ENCODE measurements at places on chromosomes 13 and 19.

- DNase-seq: no peak
Observed at GRCh38 chr13:106384516-106384915, 150.9 kb downstream of the EFNB2 start.

- DNase-seq: no peak
Observed at GRCh38 chr19:40213882-40214570, 4.2 kb downstream of the TTC9B start.

DNA sequence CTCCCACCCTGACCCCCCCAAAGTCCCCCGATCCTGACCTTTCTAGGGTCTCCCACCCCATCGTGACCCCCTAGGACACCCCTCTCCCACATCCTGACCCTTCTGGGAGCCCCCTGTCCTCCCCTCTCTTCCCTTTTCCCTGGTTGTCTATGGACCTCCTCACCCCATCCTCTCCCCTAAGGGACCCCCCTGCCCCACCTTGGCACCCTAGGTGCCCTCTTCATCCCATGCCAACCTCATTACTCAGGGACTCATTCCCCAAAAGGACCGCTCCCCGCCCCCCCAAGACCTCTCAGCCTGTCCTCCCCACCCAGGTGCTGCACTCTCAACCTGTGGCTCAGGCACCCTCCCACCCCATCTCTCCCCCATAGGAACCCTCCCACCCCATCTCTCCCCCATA is 2.1 kb downstream of the MAP2K2 start:
- DNase-seq: no peak

DNA sequence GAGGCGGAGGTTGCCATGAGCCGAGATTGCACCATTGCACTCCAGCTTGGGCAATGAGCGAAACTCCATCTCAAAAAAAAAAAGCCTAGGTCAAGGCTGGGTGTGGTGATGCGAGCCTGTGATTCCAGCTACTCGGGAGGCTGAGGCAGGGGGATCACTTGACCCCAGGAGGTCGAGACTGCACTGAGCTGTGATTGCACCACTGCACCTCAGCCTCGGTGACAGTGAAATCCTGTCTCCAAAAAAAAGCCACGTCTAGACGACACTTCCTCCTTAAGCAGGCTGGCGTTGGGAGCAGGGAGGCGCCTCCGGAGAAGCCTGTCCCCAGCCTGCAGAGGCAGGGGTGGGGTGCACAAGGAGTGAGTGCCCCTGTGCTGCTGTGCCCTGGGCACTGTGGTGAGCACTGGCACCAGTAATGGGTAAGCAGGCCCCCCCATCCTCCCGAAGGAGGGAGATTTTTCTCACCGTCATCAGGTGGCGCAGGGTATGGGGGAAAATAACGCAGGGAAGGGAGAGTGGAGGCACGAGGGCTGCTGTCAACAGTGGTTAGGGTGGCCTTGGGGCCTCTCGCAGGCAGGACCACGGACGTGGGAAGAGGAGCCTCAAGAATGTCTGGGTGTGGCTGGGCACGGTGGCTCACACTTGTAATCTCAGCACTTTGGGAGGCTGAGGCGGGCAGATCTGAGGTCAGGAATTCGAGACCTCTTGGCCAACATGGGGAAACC is 706 bp downstream of the P2RY11 start:
- DNase-seq: no peak

DNA sequence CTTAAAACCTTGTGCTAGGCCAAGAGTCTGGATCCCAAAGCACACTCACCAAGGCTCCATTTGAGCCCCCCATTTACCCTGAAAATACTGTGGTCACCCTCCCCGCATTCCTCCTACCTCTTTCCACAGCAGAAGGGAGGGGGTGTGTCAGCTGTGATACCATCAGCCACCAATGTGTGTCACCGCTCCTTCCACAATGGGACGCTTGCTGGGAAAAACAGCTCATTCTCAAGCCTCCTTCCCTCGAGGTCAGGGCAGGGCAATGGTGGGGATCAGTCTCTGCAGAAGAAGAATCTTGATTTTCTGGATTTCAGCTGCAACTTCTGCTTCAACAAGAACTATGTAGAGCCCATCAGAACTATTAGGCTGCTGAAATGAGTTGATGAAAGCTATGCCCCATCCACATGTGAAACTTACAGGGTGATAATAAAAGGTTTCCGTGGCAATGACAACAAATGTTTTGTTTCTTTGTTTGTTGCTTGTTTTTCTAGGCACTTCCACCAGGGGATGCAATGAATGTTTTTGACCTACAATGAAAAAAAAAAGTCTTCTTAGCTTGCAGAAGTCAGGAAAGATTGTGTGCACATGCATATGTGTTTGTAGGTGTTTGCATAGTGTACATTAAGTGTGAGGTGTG is 26.4 kb upstream of the ZNF507 start:
- DNase-seq: no peak

DNA sequence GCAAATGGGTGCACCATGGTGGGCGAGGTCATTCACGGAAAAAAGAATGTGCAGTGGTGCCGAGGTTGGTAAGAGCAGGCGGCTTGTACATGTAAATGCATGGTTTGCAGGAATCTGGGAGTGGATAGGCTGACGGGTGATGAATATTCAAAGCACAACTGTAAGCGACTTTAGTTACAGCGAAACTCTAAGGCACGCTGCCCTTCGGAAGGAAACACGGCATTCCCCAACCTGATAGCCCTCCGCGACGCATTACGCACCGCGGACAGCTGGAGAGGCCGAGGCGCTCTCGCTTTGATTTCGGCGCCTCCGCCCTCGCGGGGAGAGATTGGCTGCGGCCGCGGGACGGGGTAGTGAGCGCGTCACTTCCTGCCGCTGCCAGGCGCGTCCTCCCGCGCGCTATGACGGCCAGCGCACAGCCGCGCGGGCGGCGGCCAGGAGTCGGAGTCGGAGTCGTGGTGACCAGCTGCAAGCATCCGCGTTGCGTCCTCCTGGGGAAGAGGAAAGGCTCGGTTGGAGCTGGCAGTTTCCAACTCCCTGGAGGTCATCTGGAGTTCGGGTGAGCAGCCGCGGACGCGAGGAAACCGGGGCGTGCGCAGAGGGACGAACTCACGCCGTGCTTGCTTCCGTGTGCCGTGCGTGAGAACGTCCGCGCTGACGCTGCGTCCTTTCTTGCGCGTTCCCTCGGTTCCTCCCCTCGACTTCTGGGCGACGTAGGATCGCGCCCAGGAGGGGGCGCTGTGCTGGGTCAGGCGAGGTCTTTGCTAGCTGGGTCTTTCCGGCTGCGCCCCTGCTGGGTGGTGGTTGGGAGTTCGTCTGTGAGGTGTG is at the start of gene NUDT15:
Gene NUDT15 (plus strand): TSS at position 381 of the 828 bp plus-strand sequence. CDS start 21 bp downstream, at position 402.
- DNase-seq: peak; percentile 97

DNA sequence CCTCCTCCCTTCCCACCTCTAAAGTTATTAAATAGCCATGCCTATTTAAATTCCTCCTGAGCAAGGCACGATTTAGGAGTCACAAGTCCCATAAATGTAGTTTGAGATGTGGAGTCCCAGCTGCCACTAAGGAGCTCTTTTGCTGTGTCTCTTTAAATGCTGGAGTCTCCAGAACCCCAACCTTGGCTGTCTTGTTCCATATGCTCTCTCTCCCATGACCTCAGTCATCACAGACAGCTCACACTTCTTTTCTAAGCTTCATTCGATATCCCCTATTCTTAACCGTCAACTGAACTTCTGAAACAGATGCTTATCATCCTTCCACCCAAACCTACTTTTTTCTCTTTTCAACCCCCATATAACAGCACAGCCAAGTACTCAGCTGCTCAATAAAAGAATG is 197.1 kb downstream of the VWA8 start:
- no peak for DNase-seq

DNA sequence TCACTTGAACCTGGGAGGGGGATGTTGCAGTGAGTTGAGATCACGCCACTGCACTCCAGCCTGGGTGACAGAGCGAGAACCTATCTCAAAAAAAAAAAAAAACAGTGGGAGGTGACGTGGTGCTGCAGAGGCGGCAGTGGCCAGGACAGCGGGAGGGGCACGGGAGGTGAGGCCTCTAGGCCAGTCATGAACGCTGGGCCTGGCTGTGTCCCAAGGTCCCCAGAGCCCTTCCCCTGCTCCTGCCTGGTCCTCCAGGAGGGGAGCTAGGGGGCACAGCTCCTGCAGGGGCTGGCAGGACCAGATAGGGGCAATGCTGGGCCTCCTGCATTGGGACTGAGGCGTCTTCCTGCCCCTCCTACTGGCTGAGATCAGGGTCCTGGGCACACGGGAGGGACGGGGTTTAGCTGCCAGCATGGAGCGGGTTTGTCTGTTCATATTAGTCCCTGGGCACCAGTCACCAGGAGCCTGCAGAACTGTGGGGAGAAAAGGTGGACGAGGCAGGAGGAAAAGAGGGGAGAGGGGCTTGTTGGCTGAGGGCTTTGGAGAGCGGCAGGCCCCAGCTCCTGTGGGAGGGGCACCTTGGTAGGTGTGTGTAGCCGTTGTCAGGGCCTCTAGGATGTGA is 4.5 kb downstream of the MAP2K7 start:
- DNase-seq: no peak

DNA sequence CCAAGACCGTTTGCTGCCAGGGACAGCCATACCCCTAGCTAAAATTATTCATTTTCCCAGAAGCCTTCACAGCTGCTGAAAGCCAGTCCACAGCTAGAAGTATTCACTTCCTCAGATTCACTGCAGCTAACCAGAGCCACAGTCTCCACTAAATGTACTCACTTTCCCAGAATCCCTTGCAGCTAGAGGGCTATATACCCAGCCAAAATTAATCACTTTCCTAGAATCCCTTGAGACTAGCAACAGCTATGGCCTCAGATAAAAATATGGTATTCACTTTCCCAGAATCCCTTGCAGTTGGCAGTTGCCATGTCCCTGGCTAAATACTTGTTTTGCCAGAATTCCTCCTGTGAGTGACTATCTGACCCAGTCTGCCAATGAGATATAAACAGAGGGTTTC is 13.8 kb upstream of the MEIS3 start:
- peak; percentile 54 for DNase-seq

DNA sequence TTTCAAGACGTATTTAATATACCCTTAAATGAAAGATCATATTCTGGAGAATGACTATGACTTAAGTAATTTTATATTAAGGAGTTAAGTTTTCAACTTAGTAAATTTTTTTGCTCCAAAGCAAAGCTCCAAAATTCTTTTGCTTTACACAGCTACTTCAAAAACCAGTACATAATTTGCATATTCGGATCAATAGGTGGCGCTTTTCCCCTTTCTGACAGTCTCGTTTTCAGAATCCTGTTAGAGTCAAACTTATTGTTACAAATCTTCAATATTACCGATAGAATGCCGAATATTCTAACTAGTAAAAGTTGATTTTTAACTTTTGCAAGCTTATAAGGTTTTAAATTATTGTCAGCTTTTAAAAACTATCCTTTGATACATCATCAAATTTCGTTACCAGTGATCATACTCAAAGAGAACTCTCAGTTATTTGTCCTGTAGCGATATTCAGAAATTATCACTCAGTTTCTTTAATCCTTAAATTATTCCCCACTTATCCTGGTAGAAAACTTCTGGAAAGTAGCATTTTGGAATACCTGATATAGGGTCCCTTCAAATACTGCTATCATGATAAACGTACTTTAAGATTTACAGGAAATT is 852.7 kb upstream of the KLHL1 start:
- peak; percentile 2 for DNase-seq

GRCh38 chr13:108276060-108276459 is 6.5 kb downstream of the TNFSF13B start:
- peak; percentile 38 for DNase-seq

DNA sequence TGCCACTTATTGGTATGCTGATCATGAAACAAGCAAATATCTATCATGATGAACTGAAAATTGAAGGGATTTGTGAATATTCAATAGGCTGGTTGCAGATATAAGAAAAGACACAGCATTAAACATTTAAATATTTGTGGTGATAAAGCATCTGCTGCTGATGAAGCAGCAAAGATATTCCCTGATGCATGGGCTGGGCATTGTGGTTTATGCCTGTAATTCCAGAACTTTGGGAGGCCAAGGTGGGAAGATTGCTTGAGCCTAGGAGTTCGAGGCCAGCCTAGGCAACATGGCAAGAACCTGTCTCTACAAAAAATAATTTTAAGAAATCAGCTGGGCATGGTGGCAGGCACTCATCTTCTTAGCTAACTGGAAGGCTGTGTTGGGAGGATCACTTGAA is 54.5 kb downstream of the GPR180 start:
- no peak for DNase-seq

- DNase-seq: peak; percentile 48
Observed at GRCh38 chr13:80132741-80133601, 208.0 kb downstream of the SPRY2 start.

DNA sequence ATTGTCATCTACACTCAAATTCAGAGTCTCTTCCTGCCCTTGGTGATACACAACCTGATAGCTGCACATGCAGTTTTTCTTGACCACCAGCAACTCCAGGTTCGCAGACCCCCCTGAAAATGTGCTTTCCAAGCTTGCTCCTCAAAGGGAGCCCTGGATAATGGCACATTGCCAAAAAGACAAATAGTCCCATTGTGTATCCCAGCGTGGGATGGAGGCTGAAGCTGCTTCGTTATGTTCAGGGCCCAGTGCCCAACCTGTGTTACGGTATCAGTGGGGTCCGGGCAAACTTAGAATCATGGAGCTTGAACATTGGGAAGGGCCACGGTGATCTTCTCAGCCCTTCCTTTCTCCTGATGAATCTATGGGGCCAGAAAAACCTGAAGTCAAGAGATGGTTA is 173.0 kb downstream of the TEX29 start:
- DNase-seq: no peak

DNA sequence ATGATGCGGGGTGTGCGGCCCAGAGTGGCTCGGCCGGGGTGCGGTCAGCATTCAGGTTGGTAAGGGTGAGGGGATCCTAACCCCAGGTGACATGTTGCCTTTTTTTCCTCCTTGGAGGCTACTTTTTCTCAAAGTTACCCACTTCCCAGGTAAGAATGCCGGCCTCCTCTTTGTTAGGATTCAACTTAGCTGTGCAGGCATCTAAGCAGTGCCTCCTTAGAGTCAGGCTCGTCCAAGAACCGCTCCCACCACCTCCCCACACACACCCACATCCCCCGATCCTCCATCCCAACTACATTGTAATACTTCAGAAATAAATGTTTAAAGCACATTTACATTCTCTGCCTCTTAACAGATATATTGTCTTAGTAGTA is 733 bp upstream of the ENOX1 start:
- DNase-seq: no peak

GRCh38 chr19:3320354-3320670 is 46.1 kb upstream of the NFIC start:
- DNase-seq: no peak
